ENCODE measurements at places on chromosomes 7 and 10. TPM values are rescaled to one million over a fixed set of nuclear protein-coding genes. Genes with fewer than 3 reads are reported as not detected.

Gene CLCN1
- total RNA-seq: not detected

Gene INMT
- 249 TPM for total RNA-seq

Gene HKDC1
- total RNA-seq: 5.9 TPM

Gene ATAD1
- 51.2 TPM for total RNA-seq

Gene C7orf25
- total RNA-seq: 7.8 TPM

Gene SMKR1
- 1.1 TPM for total RNA-seq

Gene RBP4
- total RNA-seq: 17.4 TPM

Gene MSMB
- 5.3 TPM for total RNA-seq

Gene CASD1
- 27.3 TPM for total RNA-seq

Gene AQP1
- total RNA-seq: 826 TPM

Gene NEUROD6
- total RNA-seq: not detected

Gene NHLRC2
- 43.6 TPM for total RNA-seq

Gene C10orf105
- total RNA-seq: 0.32 TPM

Gene CALCR
- 0.24 TPM for total RNA-seq

Gene KIAA1217
- 37.2 TPM for total RNA-seq

Gene SLC26A3
- total RNA-seq: not detected

Gene DGKI
- 0.09 TPM for total RNA-seq
